Activated CD4-positive, alpha-beta T cell treated with anti-CD3 and anti-CD28 coated beads, Interleukin-2, amount 50 U/mL, for 24 hours (primary cell): ENCODE measurements at places on chromosomes 5 and 9.

DNA sequence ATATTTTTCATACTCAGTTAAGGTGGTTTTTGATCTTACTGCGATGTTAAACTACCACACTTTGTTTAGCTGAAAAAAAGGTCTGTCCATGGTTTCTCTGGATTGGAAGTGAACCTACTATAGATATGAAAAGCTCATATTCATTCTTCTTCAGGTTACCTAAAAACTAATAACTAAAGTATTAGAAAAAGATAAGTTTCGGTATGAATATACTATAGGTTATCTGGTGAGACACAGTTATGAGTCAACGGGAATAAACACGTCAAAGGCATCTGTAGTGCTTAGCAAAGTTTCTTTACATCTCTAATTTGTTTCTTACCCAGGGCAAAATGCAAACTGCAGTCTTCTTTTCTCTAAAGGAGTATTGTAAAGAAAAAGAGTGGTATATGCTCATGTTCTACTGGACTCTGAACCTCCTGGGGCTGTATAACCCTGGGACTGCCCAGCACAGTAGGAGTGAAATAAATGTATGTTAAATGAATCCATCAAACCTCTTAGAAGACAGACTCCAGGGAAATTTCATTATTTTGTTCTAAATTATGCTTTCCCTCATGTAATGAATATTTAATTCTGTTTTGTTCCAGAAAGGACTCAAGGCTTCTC is 521.9 kb downstream of the PDE4D start:
- DNase-seq = no peak

DNA sequence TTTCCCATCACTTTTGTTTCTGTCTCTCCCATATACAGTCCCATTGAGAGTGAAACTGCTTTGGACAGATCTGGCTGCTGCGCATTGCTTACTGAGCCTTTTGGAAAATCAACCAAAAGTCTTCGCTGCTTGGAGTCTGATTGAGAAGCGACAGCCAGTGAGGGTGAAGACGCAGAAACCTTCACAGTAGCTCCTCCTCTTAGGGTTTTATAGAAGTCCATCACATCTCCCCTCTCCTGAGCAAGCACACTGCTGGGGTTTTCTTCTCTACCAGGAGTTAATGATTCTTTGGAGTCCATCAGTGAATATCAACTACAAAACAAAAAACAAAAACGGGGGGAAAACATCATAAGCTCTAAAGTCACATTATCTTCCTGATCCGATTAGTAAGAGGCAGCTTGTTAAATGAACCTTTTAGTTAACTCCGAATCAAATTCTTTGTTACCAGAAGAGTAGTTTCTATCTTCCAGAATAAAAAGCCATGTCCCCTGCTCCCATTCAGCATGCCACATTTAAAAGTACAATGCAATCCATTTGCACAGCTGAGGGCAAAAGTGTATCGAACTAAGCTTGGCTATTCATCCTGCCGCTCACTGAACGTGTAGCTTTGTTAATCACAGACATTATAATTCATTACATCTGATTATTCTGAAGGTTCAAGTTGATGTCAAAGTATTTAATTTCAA is 2.8 kb downstream of the NR3C1 start:
- no peak for DNase-seq

GRCh38 chr5:104016646-104017045 is 454.1 kb upstream of the NUDT12 start:
- no peak for DNase-seq

DNA sequence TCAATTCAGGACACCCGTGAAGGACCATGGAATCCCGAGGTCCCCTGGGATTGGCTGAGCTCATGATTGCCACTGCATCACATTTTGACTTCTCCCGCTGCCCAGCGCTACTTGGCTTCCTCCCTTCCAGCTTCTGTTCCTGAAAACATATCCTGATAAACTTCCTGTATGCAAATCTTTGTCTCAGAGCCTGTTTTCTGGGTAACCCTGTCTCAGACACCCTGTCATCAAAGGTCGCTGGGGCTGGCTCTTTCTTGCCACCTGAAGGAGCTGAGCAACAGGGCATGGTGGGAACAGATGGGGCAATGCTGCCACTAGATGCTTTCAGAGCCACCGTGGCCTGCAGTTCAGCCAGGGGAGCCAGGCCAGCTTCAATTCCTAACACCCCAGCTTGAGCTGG is 154.3 kb upstream of the TBC1D2 start:
- no peak for DNase-seq

DNA sequence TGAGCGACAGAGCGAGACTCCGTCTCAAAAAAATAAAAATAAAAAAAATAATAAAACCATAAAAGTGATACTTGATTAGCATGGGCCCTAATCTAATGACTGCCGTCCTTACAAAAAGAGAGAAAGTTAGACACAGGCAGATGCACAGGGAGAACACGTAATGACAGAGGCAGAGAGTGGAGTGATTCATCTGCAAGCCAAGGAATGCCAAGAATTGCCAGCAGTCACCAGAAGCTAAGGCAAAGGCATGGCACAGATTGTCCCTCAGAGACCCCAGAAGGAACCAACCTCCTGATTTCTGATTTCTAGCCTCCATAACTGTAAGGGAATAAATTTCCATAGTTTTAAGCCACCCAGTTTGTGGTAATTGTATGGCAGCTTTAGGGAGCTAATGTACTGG is 79.6 kb upstream of the FREM1 start:
- no peak for DNase-seq

- no peak for DNase-seq
These were observed 245.4 kb downstream of the EBF1 start for GRCh38 chr5:158854260-158854783.

GRCh38 chr5:983568-983967 is 25.0 kb upstream of the NKD2 start:
- no peak for DNase-seq

GRCh38 chr9:21974722-21975409 is 19.3 kb downstream of the CDKN2A start:
- DNase-seq = no peak

GRCh38 chr9:75139201-75139600 is 50.9 kb downstream of the OSTF1 start:
- DNase-seq = no peak

- no peak for DNase-seq
These were observed 23.3 kb downstream of the NIPBL start for GRCh38 chr5:36899860-36900259.

DNA sequence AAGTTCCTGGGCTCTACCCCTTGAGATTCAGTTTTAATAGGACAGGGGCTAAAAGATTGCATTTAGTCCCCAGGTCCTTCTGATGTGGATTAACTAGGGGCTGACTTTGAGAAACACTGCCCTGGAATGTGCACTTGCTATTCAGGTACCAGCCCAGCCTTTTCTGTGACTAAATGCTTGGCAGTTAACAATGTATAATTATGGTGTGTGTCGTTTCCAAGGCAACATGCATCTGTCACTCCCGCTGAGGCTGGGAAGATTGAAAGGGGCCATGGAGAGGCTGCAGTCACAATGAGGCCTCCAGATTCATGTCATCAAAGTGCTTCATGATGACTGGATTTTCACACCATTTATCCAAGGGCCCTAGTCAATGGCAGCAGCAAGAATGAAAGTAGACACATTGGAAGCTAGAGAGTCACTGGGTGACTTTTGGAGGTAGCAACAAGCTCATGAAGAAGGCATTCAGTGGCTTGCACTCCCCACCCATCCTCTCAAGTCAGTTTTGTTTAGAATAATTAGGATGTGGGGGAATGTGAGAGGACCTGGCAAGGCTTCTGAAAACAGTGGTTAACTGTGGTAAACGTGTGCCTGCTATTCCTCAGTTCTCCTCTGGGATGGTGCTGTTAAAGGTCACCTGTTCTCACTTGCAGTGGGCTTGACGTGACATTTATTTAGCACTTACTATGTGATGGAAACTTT is 28.3 kb downstream of the RAI14 start:
- no peak for DNase-seq

DNA sequence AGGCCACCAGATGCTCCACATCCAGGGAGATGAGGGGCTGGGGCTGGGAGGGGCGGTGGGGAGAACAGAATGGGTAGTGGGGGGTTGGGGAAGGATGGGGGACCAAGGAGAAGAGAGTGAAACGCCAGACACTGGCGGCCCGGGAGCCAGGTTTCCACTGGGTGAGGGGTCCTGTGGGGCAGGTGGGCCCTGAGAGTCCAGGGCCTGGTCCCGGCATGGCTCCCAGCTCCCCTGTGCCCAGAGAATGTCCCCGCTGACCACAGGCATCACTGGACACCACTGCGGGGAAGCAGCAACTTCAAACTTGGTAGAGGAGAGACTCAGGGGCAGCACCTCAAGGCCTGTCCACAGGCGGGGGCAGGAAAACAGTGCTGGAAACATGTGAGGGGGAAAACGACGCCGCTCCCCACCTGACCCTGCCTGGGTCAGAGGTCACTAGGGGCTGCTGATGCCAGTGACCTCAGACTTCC is 13.2 kb downstream of the NINJ1 start:
- no peak for DNase-seq

GRCh38 chr9:108083160-108083750 is 593.7 kb upstream of the KLF4 start:
- no peak for DNase-seq

DNA sequence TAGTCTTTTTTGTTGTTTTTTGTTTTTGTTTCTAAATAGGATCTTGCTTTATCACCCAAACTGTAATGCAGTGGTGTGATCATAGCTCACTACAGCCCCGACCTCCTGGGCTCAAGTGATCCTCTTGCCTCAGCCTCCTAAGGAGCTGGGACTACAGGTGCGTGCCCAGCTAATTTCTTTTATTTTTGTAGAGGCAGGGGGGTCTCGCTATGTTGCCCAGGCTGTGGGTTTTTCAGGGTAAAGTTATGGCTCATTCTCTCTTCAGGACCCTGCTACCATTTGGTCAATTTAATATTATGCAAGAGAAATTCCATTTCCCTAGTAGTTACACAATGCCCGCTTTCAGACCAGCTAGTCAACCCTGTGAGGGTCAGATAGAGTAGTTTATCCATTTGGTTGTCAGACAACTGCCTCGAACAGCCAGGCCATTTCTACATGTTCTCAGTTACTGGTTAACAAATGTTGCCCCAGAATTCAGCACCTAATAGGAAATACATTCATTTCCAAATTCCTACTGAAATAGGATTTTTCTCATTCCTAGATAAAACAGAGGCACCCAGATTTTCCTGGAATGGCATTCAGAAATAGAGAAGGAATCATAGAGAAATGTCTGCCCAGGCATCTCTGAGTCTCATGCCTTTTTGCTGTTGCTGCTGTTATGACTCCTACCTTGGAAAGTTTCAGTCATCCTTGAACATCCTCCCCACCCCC is 6.4 kb upstream of the GLIS3 start:
- no peak for DNase-seq

- no peak for DNase-seq
These were observed 1640.3 kb upstream of the C9orf72 start for GRCh38 chr9:29213417-29214153.

GRCh38 chr5:123474228-123474627 is 37.7 kb upstream of the CSNK1G3 start:
- no peak for DNase-seq

DNA sequence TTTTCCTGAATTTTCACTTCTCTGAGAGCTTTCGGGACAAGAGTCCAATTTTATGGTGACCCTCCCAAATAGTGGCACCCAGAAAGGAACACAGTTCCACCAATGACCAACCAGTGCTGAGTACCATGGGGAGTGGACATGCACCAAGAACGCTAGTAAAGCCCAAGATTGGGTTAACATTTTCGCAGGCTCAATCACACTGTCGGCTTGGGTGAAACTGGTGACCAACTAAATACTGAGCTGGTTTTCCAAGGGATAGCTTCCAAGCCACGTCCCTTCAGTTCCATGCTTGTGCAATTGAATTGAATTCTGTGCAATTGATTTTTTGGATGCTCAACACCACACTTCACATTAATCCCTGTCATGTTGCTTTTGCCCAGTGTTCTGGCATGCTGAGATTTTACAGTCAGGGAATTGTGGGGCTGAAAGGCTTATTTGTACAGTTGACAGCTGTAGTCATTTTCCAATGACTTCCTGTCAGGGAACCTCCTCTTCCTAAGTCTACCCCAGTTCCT is 37.6 kb upstream of the TRMT10B start:
- DNase-seq = no peak

- DNase-seq = no peak
These were observed 21.5 kb downstream of the INIP start for GRCh38 chr9:112696461-112696860.

GRCh38 chr9:114895521-114895991 is 34.8 kb downstream of the TNFSF8 start:
- no peak for DNase-seq

DNA sequence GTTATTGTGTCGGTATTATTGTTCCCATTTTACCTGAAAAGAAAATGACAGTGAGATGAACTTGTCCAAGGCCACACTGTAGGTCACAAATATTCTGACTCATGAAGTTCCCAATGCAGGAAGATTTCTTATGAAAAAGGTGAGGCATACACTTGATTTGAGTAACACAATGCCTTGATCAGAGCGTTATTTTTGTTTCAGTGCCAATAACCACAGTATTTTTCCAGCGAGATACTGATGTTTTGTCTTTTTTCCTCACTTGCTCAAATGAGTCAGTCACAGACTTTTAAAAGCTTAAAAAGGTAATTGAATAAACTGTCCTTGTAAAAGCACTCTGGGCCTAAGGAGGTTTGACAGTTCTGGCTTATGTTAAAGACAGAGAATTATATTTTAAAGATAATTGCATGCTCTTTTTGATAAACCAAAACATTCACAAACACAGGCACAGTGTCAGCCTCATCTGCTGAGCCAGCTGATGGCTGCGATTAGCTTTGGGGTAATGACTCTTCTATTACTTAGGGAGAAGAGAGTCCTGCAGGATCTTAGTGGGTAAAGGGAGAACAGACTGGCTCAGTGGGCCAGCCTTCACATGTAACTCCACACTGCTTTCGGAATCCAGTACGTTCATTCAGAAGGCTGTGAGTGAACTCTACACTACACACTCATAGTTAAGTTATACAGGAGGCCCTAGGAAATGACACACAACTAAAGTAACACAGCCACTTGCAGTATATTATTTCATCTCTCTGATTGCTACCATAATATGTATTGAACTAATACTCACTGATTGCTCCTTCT is 165.5 kb upstream of the CD180 start:
- DNase-seq = no peak

GRCh38 chr5:142698447-142699183 is 12.7 kb upstream of the FGF1 start:
- DNase-seq = no peak
